ENCODE measurements at places on chromosomes 3 and 15.
A peak's percentile ranks its signal among the peaks of the same experiment; 100 is the strongest.

DNA sequence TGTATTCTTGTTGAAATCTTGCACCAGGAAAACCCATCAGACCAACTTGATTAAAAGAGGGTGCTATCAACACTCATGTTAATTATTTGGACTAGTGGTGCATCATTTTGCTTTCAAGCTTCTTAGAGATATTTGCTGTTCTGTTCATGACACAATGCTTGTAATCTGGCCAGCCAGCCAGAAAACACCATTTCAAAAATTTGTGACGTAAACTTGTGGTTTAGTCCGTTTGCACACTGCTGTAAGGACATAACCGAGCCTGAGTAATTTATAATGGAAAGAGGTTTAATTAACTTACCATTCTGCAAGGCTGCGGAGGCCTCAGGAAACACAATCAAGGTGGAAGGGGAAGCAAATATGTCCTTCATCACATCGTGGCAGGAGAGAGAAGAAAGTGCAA, 374.3 kb upstream of the TGFBR2 start:
- DNase-seq, result peak; percentile 74

GRCh38 chr3:178271740-178272387, 264.4 kb upstream of the KCNMB2 start:
- no peak for DNase-seq

- no peak for DNase-seq
Measured at GRCh38 chr3:56788521-56788920, 13.2 kb downstream of the ARHGEF3 start.

DNA sequence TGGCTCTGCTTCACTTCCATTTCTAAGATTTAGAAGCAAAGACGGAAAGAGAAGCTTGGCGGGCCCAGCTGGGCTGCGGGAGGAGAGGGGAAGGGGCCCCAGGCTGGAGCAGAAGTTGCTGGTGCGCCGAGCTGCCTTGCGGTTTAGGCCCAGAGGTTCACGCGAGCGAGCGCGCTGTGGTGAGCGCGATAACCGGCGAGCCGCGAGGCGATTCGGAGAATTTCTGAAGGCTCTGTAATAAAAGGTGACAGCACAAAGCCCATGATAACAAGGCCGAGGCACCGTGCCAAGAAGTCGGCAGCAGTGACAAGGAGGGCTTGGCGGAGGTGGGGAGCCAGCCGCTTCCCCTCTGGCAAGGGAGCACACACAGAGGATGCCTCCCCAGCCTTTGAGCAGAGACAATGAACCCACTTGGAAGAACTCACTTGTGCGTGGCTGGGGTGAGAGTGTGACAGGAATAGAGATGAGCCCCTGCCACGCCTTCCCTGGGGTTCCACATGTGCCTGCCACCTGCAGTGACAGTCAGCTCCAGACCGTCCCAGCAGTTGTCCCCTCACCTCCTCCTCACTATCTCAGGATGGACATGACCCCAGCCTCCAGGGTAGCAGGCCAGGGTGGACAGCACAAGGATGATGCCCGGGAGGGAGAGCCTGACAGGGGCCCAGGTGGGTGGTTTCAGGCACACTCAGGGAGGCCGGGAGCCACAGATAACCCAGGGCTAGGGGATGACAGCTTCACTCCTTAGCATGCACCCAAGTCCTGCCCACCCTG, 315.2 kb downstream of the UACA start:
- DNase-seq, result peak; percentile 100

DNA sequence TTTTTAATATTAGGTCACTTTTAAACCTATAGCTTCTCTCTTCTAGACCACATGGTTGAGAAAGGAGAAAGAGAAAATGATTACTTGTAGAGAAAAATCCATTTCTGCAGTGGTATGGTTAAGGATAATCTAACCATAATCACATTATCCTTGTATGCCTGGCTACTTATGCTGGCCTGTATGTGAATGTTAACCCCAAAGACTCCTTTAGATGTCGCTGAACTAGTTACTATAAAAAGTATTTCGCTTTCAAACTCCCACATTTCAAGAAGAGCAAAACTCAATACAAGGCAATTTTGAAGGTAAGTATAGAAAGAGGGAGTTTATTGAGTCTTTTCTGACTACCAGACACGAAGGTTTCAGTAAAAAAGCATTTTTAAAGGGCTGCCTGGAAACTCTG, 2.2 kb downstream of the KCTD6 start:
- no peak for DNase-seq

GRCh38 chr3:9747267-9747666, 2.5 kb upstream of the OGG1 start:
- DNase-seq, result no peak

- DNase-seq, result no peak
Measured at GRCh38 chr15:90609242-90610180, 79.8 kb downstream of the CRTC3 start.

DNA sequence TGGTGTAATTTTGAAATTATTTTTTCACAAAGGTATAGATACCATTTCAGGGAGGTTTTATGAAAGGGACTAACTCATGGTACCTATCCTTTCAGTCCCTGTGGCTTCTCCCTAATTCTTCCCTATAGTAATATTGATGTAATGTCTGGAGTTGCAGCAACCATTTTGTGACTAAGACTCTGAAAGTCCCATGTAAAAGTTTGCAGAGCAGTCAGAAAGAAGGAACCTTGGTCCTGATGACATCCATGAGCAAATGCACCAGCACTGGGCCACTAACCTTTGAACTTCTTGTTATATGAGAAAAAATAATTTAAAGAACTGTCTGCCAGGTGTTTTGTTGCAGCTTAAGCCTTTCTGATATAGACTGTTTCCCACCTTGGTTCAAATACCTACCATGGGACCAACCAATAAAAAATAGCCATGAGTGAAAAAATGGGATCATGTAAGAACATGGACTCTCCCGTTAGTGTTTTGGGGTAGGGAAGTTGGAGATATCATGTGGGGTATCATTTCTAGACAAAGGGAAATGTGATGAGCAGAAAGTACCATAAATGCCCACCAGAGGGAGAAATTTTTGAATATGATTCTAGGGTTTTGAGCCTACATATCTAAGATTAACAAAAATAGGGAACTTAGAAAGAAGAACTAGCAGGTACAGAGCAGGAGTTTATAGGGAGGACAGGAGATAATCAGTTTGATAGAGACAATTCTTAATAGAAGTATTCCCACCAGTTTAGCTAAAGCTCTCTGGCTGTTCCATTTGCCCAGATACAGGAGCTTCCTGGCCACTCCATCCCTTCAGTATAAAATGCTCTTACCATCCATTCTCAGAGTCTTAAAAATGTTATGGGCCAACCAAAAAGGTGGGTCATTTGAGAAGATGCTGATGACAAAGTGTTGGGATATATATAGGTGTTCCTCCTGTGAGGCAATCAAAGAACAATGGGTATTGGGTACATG, 3.4 kb upstream of the CPOX start:
- peak; percentile 94 for DNase-seq

- peak; percentile 21 for DNase-seq
Measured at GRCh38 chr3:126537116-126537729, 13.3 kb downstream of the CHST13 start.

Data from KBM-7 (cell line).